ENCODE measurements at places on chromosomes 1 and 21. TPM values are rescaled to one million over a fixed set of nuclear protein-coding genes. Genes with fewer than 3 reads are reported as not detected.

The TCHHL1 gene
- total RNA-seq = not detected

DNA sequence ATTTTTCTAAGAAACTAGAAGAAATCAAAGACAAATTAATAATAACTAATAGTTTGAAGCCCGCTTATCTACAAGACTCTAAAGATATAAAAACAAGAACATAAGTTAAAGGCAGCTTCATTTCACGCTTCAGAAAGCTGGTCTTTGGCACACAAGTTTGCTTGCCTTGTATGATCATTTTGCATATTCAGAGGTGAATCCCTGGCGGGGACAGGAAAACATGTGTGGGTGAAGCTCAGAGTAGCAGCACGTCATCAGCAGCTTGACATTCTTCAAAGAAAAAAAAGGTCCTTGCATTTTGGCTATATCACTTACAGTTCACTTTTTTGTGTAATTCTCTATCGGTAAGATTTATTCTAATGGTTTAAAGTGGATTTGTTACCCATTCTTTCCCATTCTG, 1911.8 kb downstream of the MRPL39 start:
- no peak overlapping the region for H3K4me3 ChIP-seq
- no peak for DNase-seq

The ATXN7L2 gene
- 3.2 TPM for total RNA-seq

- peaks cover 19% of the 10 kb centered on the region for H3K4me1 ChIP-seq
- no peak overlapping the region for H3K4me3 ChIP-seq
- peak overlapping the region; percentile 85 for H3K27ac ChIP-seq
- DNase-seq = no peak
Observed at GRCh38 chr1:56550138-56550858, 29.1 kb downstream of the PLPP3 start.

- H3K4me3 ChIP-seq = no peak overlapping the region
- H3K27me3 ChIP-seq = peaks cover 2% of the 10 kb centered on the region
- no peak overlapping the region for H3K27ac ChIP-seq
- H3K36me3 ChIP-seq = no peaks in the 10 kb centered on the region
Observed at GRCh38 chr1:115114308-115114707, 25.0 kb upstream of the TSPAN2 start.

DNA sequence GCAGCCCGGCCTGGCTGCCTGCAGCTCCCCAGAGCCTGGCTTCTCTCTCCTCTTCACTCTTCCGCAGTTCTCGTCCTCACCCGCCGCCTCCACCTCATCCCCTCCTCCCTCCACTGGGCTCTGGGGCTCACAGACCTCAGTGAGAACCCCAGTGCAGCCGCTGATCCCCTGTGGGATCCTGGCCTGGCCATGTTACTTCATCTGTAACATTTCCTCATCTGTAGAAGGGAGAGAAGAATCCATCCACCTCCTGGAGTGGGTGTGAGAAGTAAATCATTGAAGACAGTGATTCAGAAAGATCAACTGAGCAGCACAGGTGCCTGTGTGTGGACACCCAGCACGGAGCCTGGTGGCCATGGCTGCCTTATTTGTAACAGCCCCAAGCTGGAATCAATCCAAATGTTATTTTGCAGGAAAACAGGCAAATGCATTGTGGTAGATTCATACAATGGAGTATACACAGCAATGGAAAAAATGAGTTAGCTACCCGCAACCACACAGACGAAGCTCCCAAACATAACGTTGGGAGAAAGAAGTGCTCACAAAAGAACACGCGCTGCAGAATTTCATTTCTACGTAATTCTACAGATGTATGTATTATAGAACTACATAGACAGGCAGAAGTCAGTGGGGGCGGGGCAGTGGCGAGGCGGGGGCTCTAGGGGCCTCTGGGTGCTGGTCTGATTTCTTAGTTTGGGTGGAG, 8.7 kb downstream of the LAPTM5 start:
- H3K4me3 ChIP-seq = no peak overlapping the region
- H3K4me1 ChIP-seq = peaks cover 35% of the 10 kb centered on the region
- DNase-seq = no peak
- no peak overlapping the region for H3K27ac ChIP-seq

The CACNA1E gene
- total RNA-seq = 0.31 TPM

GRCh38 chr1:3018576-3018975, 2.7 kb upstream of the ACTRT2 start:
- no peaks in the 10 kb centered on the region for H3K36me3 ChIP-seq
- no peaks in the 10 kb centered on the region for H3K4me1 ChIP-seq
- no peak overlapping the region for H3K27ac ChIP-seq
- DNase-seq = no peak
- H3K27me3 ChIP-seq = peaks cover 11% of the 10 kb centered on the region
- no peak overlapping the region for H3K4me3 ChIP-seq

DNA sequence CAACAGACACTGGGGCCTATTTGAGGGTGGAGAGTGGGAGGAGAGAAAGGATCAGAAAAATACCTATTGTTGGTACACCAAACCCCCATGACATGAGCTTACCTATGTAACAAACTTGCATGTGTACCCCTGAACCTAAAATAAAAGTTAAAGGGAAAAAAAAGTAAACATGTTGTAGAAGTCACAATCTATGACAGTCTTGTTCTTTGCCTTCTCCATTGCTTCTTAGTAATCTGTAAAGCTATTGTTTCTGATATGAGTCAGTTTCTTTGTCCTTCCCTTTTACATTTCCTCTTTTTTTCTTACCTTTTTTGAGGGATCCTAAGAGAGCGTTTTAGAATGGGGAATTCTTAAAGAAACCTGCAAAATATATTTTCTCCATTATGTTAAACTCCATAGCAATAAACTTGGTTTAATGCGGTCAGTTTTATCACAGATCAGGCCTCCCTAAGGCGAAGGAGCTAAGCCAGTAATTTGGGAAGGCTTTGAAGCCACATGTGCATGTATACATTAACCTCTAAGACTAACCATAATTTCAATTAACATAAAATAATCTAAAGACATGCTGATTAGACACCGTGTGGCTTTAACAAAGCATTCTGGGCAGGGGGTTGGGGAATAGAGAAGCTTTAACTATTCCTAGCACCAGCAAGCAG, 77.8 kb upstream of the C1orf105 start:
- peaks cover 8% of the 10 kb centered on the region for H3K36me3 ChIP-seq
- peaks cover 1% of the 10 kb centered on the region for H3K27me3 ChIP-seq
- H3K4me3 ChIP-seq = no peak overlapping the region
- H3K27ac ChIP-seq = no peak overlapping the region
- H3K4me1 ChIP-seq = peaks cover 18% of the 10 kb centered on the region
- DNase-seq = no peak

DNA sequence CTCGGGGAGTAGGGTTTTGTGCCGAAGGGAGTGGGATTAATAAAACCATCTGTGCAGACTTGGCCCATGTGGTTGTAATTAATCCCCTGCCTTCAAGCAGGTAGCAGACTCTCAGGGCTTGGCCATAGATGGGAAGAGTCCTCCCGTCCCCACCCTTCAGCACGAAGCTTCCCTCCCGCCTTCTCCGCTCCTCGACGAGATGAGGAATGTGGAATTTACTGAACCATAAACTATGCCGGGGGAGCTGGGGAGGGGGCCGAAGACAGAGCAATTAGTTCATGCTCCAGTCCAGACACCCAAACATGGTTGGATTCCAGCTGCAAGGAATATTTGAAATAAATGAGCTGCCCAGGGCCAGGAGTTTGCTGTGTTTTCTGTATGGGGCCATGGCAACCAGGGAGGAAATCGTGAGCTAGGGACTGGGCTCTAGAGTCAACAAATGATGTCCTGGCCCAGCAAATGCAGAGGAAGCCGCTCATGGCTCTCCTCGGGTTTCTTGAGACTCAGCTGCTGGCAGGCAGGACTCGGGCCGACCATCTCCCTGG, 78.8 kb downstream of the SPSB1 start:
- H3K4me3 ChIP-seq = no peak overlapping the region
- H3K4me1 ChIP-seq = peaks cover 24% of the 10 kb centered on the region
- peaks cover 18% of the 10 kb centered on the region for H3K27me3 ChIP-seq
- DNase-seq = peak; percentile 67
- no peaks in the 10 kb centered on the region for H3K36me3 ChIP-seq

DNA sequence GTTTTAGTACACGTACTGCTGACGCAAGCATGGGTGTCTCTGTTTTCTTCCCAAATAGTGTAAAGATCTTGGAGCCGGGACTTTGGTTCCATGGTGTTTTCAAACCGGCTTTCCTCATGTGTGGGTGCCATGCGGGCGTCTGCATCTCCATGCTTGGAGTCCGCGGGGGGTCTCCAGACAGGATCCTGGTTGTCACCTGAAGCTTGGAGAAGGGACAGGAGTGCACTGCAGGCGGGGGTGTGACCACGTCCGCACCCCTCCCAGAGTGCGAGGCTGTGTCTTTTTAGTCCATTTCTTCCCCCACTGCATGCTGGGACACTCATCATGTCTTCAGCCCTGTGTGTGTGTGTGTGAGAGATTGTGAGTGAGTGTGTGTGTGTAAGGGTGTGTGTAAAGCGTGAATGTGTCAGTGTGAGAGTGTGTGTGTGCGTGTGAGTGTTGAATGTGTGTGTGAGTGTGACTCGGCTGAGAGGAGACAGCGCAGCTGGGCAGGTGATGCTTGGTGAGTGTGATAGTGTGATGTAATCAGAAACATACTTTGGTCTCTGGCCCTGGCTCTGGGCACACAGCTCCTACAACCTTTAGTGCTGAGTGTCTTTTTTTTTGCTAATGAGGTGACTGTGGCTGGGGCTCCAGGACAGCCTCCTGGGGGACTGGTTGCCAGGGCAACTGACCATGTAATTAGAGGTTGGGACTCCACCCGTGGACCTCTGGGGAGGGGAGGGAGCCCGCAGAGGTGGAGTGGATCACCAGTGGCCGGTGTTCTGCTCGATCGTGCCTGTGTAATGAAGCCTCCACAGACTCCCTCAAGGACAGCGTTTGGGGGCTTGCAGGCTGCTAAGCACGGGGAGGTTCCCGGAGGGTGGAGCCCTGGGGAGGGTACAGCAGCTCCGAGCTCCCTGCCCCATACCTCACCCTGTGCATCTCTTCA, 55.1 kb downstream of the AGPAT3 start:
- H3K36me3 ChIP-seq = peaks cover 3% of the 10 kb centered on the region
- H3K4me3 ChIP-seq = no peak overlapping the region
- DNase-seq = no peak
- H3K27ac ChIP-seq = no peak overlapping the region

- no peaks in the 10 kb centered on the region for H3K36me3 ChIP-seq
- H3K4me3 ChIP-seq = no peak overlapping the region
- no peak overlapping the region for H3K27ac ChIP-seq
- H3K27me3 ChIP-seq = peaks cover 1% of the 10 kb centered on the region
- DNase-seq = peak; percentile 90
Observed at GRCh38 chr1:209435654-209436566, 147.6 kb upstream of the CAMK1G start.

The HOOK1 gene
- total RNA-seq = 8.2 TPM

DNA sequence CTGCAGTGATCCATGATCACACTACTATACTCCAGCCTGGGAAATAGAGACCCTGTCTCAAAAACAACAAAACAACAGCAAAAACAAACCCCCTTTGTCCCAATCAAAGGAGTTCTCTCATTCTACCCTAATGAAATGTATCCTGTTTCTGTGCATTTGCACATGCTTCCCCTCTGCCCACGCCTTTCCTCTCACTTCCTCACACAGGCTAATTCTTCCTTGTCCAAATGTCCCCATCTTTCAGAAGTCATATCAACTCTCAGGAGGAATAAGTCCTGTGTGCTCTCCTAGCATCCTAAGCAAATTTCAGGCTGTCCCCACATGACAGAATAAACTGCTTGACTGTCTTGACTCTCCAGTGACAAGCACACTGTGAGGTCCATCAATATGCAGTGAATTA, 8.1 kb upstream of the ATP1B1 start:
- no peaks in the 10 kb centered on the region for H3K36me3 ChIP-seq
- H3K27ac ChIP-seq = no peak overlapping the region
- peaks cover 9% of the 10 kb centered on the region for H3K4me1 ChIP-seq

The FHAD1 gene
- total RNA-seq = 2.1 TPM

DNA sequence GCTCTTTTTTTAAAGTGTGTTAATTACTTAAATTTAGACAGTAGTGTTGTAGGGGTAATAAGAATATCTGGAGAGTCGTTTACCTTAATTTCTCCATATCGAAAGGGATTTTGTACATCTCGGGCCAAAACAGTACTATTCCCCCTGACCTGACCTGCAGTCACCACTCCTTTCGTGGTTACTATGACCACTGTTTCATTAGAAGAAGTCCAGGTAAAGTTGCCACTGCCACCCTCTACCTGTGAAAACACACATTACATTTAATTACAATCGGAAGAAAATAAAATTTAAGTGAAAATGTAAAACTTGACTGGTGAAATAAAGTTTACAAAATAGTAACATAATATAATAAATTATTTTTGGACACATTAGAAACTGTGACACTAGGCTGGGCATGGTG, 37.2 kb downstream of the NUP210L start:
- no peaks in the 10 kb centered on the region for H3K27me3 ChIP-seq
- no peak overlapping the region for H3K27ac ChIP-seq
- no peak overlapping the region for H3K4me3 ChIP-seq
- no peaks in the 10 kb centered on the region for H3K36me3 ChIP-seq
- no peak for DNase-seq

DNA sequence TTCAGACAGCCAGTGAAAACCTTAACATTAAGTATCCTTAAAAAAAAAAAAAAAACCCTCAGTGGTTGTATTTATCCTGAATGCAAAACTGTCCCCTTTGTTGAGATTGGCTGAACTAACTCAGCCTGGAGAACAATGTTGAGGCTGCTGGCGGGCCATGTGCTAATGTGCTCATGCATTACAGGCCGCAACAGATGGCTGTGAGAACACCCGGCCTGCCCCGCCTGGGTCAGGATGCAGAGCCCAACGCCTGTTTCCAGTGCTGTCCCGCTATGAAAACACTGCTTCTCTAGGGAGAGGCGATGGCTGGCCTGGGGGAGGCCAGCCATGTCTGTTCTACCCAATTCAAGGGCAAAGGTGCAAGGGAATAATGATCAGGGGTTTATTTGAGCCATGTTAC, 13.8 kb downstream of the OLIG2 start:
- no peak overlapping the region for H3K27ac ChIP-seq
- DNase-seq = no peak
- no peaks in the 10 kb centered on the region for H3K36me3 ChIP-seq
- peaks cover 3% of the 10 kb centered on the region for H3K27me3 ChIP-seq
- peaks cover 7% of the 10 kb centered on the region for H3K4me1 ChIP-seq

- H3K36me3 ChIP-seq = no peaks in the 10 kb centered on the region
- no peak for DNase-seq
- H3K27me3 ChIP-seq = peaks cover 19% of the 10 kb centered on the region
- no peak overlapping the region for H3K27ac ChIP-seq
Observed at GRCh38 chr1:20365421-20366055, 74.9 kb downstream of the VWA5B1 start.

DNA sequence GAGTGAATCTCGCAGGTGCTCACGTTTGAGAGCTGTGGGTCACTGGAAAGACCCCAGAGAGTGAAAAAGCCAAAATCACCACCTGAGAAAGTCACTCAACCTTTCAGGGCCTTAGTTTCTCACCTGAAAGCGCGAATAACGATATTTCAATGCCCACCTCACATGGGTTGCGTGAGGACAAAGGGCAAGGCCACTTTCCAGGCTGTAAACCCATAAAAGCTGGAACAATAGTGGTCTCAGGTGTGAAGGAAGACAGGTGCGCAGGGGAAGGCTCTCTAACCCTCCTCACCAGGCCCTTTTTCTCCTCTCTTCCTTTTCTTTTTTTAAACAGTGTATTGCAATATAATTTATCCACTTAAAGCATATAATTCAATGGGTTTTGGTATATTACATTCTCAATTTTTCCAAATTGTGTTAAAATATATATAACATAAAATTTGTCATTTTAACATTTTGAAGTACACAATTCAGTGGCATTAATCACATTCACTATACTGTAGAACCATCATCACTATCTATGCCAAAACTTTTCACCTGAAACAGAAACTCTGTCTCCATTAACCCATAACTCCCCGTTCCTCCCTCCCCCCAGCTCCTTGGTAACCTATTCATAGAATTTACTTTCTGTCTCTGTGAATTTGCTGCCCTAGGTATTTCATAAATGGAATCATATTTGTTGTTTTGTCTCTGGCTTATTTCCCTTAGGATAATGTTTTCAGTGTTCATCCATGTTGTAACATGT, 118.4 kb upstream of the TNR start:
- no peak overlapping the region for H3K27ac ChIP-seq
- H3K4me3 ChIP-seq = no peak overlapping the region
- peaks cover 5% of the 10 kb centered on the region for H3K27me3 ChIP-seq
- no peak for DNase-seq

The DLGAP3 gene
- 9.1 TPM for total RNA-seq
